NCI-H1092 (cell line): ENCODE measurements at places on chromosomes 12 and 14.

DNA sequence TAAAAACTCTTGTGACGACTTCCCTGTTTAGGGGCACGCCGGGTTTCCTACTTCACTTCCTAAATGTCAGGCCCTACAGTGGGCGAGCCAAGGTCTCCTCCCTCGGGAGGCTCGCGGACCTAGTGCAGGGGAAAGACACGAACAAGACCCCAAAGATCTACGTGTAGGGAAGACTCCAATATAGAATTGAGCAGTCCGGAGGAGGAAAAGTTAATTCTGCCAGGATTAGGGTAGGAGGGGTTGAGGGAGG, 564 bp downstream of the ATXN3 start:
- no peak for DNase-seq

DNA sequence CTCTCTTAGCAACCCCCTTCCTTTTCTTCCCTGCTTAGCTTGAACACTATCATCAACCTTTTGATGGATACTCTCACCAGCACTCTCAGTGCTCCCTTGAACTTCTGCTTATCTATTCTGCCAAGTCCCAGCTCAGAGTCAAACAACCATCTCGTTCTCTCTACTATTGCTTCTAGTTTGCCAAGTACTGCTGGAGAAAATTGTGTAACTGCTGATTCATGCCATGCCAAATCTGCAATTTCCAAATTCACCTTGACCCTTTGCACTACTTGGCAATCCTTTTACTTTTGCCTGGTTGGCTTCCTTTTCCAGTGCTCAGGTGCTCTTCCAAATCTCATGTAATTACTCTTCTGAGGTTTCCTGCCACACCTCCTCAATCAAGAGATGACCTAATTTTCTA, 2.8 kb upstream of the CCDC196 start:
- DNase-seq = no peak

DNA sequence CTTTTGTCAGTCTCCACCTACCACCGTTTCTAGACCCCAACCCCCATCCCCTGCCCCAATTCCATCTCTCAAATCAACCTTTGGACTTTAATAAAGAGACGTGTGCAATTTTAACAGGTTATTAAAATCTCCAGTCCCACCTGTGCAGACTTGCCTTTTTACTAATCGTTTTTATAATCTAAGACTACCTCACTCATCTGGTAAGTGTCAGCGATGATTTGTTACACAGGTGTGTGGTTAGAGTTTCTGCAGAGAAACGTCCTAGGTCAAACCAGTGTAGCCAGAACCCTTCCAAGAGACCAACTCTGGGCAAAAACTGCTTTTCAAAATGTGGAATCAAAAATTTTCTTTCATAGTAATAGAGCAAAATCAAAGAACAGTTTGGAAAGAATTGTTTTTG, 60.4 kb upstream of the PELI2 start:
- no peak for DNase-seq

GRCh38 chr14:25246751-25247150, 196.8 kb upstream of the STXBP6 start:
- no peak for DNase-seq

GRCh38 chr12:127677537-127678131, 589.3 kb upstream of the TMEM132C start:
- DNase-seq = peak; percentile 74

GRCh38 chr12:3199551-3200031, 122.4 kb downstream of the TSPAN9 start:
- no peak for DNase-seq

GRCh38 chr12:124224535-124225110, 70.3 kb upstream of the RFLNA start:
- no peak for DNase-seq

DNA sequence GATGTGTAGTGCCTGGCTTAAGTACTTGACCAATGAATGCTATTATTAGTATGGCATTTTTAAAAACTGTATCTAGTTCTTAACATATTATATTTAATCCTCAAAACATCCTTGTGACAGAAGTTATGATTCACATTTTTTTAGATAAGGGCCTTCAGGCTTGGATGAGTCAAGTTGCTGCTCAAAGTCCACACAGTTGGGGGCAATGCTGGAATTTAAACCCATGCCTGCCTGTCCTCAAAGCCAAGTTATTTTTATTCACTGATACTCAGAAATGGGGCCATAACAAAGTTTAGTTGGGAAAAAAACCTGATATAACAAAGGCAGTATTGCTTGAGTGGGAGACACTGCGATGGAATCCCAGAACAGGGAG, 50.6 kb downstream of the RFX4 start:
- no peak for DNase-seq

DNA sequence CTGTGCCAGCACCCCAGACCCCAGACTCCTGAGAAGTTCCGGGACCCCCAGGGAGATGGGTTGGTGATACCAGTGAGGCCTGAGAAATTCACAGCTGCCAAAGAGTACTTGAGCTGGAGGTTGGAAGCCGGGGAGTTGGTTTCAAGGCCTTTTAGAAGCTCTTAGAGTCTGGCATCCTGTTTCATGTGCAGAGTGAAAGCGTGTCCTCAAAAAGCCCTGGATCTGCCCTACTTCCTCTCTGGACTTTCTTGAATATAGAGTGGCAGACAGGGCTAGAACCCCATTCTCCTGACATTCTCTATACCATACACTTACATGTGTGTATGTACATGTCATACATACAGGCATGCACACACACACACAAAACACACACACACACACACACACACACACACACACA, 31.3 kb upstream of the PPM1A start:
- no peak for DNase-seq

DNA sequence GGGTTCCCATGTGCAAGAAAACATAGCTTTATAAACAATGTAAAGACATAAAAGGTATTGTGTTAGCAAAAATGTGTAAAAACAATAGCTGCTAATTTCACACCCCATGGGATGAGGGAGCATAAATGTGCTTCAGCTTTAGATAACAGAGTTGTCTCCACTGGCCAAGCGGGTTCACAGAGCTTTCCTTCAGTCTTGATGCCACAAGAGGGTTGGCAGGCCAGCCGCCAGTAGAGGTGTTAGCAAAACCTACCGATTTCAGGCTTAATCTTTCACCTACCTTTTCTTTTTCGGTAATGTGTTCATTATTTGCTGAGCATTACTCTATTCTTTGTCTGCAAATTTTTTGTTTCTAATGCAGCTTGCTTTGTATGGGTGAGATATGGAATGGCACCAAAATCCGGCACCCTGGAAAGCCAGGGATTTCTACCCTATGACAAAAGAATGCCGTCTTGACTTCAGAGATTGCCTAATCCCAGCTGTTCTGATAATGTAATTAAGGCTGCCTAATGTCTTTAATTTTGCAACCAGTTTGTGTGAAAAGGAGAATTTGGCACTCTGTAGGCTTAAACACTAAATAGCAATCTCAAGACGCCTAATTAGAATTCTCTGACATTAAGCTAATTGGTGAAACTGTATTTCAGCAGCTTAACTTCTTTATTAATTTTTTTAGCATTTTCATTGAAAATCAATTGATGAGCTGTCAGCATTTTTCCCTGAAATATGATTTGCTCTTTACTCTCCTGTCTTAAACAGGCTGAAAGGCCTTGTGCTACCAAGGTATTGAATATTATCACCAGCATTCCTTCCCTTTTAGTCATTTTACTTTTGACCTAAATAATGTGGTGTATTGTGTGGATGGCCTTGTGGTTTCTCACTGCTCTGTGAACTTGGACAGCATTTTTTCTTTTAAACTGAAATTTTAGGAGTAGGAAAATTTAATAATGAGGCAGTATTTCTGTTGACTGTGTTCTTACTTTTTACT, 60.7 kb downstream of the POLR3B start:
- DNase-seq = no peak

- peak; percentile 90 for DNase-seq
These were observed at the start of gene NFATC4 for GRCh38 chr14:24367514-24368211. NFATC4 (plus strand) TSS chr14:24368184; CDS start chr14:24368341, 157 bp downstream.

GRCh38 chr12:124675881-124676713, 108.7 kb upstream of the NCOR2 start:
- no peak for DNase-seq

DNA sequence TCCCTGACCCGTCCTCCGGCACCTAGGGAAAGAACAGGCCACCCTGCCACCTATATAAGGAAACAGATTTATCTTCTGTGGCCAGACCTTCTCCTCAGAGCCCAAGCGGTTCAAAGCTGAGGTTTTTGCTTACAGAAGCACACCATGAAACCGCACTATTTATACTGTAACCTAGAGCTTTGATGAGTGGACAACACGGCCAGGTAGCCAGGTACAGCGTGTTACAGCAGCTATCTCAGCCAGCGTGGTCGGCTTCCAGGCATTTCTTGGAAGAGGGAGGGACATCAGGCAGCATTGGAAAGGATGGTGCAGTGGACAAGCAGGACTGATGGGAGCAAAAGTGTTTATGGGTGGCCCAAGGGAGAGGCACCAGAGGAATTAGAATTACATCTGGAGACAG, 34.4 kb downstream of the TTC7B start:
- DNase-seq = no peak

- DNase-seq = no peak
These were observed 94.1 kb downstream of the GPHN start for GRCh38 chr14:66601932-66602578.

- no peak for DNase-seq
These were observed 77.4 kb downstream of the ST8SIA1 start for GRCh38 chr12:22257100-22257499.

GRCh38 chr12:112936927-112937326, 1.3 kb upstream of the OAS3 start:
- DNase-seq = no peak

GRCh38 chr14:56088941-56089340, 29.3 kb upstream of the PELI2 start:
- no peak for DNase-seq

- DNase-seq = no peak
These were observed 28.5 kb downstream of the SLC8B1 start for GRCh38 chr12:113306382-113306781.

DNA sequence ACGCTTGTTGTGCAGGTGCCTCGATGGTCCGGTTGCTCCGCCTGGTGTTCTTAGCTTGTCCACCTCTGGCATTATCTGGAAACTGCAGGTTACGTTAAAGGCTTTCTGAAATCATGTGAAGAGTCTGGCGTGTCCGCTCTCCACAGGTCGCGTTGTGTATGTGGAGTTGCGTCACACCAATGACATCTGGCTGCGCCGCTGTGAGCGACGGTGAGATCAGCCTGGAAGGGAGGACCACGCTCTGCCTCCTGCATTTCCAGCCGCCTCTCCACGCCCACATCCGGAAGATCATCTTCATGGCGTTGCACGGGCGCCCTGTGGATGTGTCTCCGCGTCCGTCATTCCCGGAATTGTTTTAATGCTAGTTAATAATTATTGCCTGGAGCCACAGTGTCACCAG, 50.6 kb upstream of the GALNT9 start:
- DNase-seq = no peak

GRCh38 chr12:90238663-90239271, 530.1 kb upstream of the ATP2B1 start:
- DNase-seq = no peak

GRCh38 chr14:52473557-52473956, 78.7 kb downstream of the TXNDC16 start:
- DNase-seq = no peak

GRCh38 chr14:99179506-99179905, 92.5 kb downstream of the BCL11B start:
- DNase-seq = no peak

- no peak for DNase-seq
These were observed 9.3 kb downstream of the EPS8 start for GRCh38 chr12:15779925-15780324.

DNA sequence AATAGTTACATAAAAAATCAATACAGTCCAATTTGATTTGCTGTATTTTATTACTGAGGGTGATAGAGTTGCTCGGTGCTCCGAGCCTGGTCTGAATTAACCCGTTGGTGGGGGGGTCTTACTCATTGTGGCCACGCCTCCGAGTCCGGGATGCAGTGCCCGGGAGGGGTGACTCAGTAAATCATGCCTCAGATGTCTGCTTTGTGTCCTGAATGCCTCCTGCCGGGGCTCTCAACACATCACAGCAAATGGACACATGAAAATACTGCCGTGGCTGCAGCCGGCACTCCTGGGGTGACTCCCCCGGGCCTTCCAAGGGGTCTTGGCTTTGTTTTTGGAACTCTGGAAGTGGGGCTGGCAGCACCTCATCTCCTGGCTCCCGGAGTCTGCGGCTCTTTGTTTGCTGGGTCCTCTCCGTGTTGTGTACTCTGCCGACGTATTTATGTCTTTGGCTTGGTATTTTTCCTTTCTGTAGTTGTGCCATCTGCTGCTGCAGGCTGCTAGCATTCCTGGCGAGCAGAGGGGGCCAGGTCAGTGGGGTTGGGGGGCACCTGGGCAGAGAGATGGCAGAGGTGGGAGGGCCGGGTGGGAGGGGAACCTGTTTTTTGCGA, 129.0 kb downstream of the AACS start:
- DNase-seq = no peak

DNA sequence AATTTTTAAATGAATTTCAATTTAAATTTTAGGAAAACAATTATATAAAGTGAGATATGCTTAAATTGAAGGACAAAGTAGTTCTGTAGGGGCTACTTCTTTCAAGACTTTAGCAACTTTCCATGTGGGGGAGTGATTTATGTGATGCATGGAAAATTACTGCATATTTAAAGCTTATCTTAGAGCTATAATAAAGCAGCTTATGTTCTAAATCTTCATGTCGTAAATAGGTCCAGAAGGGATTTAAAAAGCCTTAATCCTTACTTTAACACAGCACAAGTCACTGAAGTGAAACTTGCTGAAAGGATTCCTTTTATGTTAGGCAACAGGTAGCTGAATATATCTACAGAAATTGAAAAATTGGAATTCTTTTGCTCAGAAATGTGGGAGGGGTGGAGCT, 340.4 kb downstream of the NAV3 start:
- no peak for DNase-seq

DNA sequence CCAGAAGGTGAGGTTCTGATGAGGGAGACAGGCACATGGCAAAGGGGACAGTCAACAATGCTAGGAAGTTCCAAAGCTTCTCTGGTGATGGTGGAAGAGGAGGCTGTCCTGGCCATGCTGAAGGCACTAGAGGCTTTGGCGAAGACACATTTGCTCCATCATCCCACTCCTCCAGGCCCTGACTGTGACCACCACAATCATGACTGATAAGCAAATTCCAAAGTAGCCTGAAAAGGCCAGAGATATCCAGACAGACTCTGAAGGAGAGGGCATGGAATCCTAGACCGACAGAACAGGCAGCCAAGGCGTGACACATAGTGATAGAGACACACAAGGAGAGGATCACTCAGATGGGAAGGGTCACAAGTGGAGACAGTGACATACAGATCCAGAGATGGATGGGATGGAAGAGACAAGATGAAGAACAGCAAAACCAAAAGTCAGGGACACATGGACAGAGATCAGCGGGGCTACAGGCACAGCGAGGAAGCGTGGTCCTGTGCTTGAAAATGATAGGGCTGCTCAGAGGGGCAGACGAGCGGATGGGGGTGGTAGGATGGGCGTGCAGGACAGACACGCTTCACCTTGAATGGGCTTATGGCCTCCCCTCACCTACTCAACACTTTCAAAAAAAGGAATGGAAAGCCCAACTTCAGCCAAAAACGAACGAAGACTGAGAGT, 1.3 kb downstream of the ZFHX2 start:
- no peak for DNase-seq
